Stimulated activated effector memory CD8-positive, alpha-beta T cell treated with anti-CD3 and anti-CD28 coated beads, Interleukin-12 subunit alpha, Interleukin-12 subunit beta, amount 100 ng/mL, for 72 hours (primary cell): ENCODE measurements at places on chromosomes 11 and 22.

- DNase-seq = no peak
Observed at GRCh38 chr11:75673977-75674582, 5.2 kb upstream of the MAP6 start.

GRCh38 chr22:32069579-32070372 lies 26.7 kb downstream of the SLC5A1 start:
- DNase-seq = no peak

GRCh38 chr11:16800382-16800781 lies 61.9 kb downstream of the C11orf58 start:
- no peak for DNase-seq

GRCh38 chr11:76233196-76233921 lies 27.1 kb upstream of the WNT11 start:
- no peak for DNase-seq

GRCh38 chr11:75435571-75435925 lies 2.5 kb upstream of the KLHL35 start:
- DNase-seq = no peak

GRCh38 chr22:27173530-27173929 lies 516.1 kb downstream of the MIAT start:
- no peak for DNase-seq

- no peak for DNase-seq
Observed at GRCh38 chr11:116697011-116697410, 75.8 kb downstream of the BUD13 start.
